ENCODE measurements at places on chromosomes 5 and 9.

DNA sequence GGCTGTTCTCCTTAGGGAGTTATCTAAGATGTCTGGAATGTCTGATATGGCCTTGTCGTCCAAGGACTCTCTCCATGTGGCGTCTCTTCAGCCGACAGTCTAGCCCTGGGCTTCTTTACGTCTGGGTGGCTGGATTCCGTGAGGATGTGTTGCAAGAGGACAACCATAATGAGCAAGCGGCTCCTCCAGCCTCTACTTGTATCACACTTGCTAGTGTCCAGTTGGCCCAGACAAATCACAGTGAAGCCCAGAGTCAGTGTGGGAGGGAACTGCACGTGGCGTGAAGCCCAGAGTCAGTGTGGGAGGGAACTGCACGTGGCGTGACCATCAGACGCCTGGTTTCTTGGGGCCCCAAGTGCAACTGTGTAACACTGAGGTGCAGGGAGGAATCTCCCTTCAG is 61.1 kb downstream of the COL23A1 start:
- no peak for DNase-seq

DNA sequence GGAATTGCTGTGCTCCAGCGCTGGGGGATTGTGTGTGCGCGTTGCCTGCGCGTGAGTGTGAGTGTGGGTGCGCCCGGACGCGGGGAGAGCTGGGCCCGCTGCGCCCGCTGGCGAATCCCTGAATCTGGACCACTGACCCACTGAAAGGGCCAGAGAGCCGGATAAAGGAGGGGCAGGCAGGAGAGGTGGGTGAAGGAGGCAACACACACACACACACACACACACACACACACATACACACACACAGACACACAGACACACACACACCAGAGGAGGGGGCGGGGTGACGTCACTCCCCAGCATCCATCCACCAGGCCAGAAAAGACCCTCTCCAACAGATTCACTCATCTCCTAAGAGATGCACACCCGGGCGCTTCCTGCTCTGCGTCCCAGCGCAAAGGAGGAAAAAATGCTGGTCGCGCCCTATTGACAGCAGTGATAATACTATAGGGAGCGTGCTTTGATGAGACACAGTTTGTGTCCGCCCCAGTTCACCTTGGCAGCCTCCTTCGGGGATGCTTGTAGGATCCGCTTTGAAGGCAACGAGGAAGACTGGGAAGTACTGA is 1059.1 kb upstream of the DMAC1 start:
- DNase-seq, result no peak

DNA sequence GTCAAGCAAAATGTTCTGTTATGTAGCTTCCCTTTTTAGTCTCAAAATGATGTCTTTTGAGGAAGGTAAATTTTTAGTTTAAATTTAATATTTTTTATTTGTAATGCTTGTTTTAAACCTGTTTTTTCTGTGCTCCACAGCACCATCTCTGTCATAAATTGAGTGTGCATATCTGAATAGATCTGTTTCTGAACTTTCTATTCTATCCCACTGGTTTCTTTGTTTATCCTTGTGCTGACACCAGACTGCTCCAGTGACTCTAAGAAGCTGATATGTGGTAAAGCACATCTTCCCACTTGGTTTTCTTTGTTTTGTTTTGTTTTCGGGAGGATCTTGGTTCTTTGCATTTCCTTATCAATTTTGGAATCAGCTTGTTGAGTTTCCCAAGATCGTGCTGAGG is 7.1 kb upstream of the RNF145 start:
- no peak for DNase-seq

GRCh38 chr9:96040591-96041461 is 165.3 kb downstream of the ERCC6L2 start:
- no peak for DNase-seq

DNA sequence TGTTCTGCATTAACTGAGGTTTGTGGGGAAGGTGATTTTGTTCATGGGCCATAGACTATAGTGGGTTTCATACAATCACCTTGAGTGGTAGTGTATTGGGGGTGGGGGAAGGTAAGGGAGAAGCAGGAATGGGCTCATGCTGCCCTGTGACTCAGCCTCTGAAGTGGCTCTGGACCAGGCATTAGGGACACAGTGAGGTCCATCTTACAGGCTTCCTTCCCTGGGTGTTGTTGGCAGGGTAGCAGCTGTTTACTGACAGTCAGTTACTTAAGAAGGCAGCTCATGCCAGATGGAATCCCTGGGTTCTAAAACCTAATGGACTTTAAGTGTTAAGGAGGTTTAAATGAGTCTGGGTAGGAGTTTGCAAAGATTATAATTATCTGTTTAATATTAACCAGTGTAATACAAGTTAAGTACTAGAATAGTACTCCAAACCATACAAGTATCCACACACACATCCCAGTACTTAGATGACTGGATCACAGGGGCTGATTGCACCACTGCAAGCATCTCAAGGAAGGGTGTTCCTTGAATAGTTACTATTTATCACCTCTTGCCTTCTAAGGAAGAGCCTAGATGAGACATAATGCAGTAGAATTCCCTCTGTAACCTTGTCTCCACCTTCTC is 59.3 kb downstream of the CAST start:
- DNase-seq, result no peak

DNA sequence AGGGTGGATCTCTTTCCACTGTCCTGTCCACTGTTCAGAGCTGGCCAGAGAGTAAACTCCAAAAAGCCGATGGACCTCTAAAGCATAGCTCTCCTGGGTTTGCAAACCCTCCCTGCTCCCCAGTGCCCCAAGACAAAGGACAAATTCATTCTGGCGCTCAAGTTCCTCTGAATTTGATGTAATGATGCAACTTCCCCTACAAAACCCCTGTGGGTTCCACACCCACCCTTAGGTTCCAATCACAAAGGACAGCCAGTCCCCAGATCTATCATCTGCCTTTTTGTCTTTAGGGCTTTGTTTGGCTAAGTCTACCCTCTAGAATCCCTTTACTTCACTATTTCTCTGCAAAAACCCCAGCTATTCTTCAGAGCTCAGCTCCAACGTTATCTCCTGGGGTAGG is 57.4 kb upstream of the SLC25A51 start:
- no peak for DNase-seq

- no peak for DNase-seq
Observed at GRCh38 chr5:11384441-11385250, 519.6 kb downstream of the CTNND2 start.

DNA sequence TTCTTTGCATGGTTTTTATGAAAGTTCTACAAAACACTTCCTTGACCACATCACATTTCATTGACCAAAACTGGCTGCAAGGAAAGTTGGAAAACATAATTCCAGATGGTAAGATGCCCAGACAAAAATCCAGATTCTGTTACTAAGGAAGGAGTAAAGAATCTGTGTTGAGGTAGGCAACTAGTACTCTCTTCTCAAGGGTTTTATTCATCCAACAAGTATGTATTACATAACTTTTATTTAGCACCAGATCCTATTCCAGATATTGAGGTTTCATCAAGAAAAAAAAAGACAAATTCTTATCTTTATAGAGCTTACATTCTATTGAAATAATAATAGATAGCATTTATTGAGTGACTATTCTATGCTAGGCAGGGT is 43.2 kb upstream of the UGCG start:
- DNase-seq, result no peak

GRCh38 chr9:85045271-85045670 is 375.7 kb downstream of the NTRK2 start:
- no peak for DNase-seq
